ENCODE measurements at places on chromosomes 16 and 17.

GRCh38 chr17:7838090-7839075, 4.4 kb downstream of the KDM6B start:
- DNase-seq = no peak

DNA sequence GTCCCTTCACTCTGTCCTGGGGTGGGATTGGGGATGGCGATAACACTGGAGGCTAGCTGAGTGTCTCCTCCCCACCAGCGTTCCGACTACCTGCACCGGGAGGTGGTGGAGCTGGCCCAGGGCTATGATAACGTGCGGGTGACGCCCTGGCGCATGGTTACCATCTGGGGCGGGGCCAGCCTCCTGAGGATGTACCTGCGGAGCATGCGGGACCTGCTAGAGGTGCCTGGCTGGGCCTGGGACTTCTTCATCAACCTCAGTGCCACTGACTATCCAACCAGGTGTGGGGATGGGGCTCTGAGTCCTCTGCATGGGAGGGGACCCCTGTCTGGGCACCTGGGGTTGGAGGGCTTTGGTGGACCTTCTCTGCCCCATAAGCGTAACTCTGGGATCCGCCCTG, 8.8 kb downstream of the XYLT2 start:
- DNase-seq = no peak

- DNase-seq = no peak
Observed at GRCh38 chr16:50309527-50310307, 43.4 kb downstream of the ADCY7 start.

DNA sequence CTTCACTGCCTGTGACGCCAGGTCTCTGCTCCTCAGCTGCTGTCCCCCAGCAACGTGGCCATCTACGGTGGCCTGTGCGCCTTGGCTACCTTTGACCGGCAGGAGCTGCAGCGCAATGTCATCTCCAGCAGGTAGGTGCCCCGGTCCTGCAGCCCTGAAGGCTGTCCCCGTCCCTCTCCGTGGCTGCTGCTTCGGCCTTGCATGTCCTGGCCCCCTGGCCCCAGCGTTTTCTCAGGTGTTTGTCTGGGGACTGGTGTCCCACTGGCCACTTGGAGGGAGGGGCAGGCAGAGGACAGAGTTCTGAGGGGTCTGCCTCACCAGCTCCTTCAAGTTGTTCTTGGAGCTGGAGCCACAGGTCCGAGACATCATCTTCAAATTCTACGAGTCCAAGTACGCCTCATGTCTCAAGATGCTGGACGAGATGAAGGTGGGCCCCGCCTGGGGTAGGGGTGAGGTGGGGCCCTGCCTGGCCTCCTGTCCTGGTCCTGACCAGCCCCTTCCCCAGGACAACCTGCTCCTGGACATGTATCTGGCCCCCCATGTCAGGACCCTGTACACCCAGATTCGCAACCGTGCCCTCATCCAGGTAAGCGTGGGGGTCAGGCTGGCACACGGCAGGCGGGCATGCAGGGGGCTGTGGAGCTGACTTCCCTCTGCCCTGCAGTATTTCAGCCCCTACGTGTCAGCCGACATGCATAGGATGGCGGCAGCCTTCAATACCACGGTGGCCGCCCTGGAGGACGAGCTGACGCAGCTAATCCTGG, 4.4 kb downstream of the GPS1 start:
- DNase-seq = no peak

- DNase-seq = no peak
Observed at GRCh38 chr16:4404247-4404966, 12.0 kb downstream of the CORO7 start.

DNA sequence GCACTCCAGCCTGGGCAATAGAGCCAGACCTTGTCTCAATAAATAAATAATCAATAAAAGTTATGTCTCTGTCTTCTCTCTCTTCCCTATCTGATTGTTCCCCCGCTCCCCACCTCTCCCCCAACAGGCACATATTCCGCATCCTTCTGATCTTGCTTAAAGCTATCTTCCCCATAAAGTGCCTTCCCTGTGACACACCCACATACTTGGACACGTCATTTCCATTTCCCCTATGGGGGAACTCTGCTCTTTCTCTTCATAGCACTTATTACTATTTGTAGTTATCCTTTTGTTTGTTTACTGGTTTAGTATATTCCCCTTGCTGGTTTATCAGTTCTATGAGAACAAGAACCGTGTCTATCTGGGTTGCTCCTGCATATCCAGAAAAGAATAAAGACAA, 14.9 kb downstream of the MYO1D start:
- DNase-seq = no peak

DNA sequence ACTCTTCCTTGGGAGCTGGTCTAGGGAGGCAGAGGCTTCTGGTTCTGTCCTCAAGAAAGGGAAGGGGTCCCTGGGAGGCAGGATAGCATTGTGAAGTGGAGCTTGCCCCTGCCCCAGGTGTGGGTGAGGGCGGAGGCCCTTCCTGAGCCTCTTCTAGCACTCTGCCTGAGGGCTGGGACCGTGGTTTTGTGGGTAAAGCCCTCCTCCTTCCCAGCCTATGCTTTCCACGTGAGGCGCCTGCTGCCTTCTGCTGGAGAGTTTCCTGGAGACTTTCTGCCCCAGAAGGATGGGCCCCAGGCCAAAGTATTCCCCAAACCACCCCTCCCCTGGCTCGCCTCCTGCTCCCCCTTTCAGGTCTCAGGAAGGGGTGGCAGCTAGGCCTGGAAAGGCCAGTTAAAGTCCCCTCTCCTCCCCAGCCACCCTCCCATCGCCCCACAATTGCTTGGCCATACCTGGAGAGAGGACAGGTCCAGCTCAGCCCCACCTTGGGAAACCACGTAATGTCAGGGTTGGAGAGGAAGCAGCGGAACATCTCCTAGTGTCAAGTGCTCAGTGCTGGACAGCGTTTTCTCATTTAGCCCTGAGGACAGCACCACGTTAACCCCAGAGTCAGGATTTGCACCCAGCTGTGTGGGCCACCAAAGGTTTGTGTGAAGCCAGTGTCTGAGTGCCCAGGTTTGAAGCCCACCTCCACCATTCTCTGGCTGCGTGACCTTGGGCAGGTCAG, 5.6 kb downstream of the SBK1 start:
- no peak for DNase-seq

- DNase-seq = no peak
Observed at GRCh38 chr16:85005285-85006069, 5.9 kb downstream of the ZDHHC7 start.

GRCh38 chr16:23960081-23960885, 124.5 kb downstream of the PRKCB start:
- no peak for DNase-seq

DNA sequence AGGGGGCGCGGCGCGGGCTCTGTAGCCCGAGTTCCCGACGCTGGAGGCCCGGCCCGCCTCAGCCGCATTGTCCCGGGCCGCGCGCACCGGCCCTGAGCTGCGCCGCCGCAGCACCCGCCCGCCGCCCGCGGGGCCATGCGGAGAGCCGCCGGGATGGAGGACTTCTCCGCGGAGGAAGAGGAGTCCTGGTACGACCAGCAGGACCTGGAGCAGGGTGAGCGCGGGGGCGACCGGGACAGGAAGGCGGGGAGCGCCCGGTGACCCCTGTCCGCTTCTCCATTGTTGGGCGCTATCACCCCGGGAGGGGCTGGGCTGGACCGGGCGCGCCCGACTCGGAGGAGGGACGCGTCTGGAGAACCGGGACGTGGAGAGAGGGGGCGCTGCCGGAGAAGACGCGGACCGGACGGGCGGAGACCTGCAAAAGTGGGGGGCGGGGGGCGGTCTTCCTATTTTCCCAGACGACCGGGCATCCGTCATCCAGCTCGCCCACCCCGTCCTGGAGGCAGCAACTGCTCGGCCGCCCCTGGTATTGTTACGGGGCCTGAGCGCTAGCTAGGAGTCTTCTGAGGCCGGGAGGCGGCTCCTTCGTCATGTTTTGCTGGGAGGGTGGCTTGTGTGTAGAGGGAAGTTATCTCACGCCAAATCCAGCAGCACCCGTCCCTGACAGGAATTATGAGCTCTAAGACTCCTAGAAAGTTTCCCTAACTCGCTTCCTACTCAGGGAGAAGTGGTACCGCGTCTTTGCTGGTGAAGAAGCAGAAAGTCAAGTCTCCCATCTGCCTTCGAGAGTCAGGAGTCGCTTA, 678 bp downstream of the CDR2L start:
- DNase-seq = peak; percentile 20

- peak; percentile 36 for DNase-seq
Observed at GRCh38 chr16:71883849-71884638, at the start of gene ZNF821. Gene ZNF821 (minus strand): TSS chr16:71884182. CDS start chr16:71879946, 4,236 bp downstream.

DNA sequence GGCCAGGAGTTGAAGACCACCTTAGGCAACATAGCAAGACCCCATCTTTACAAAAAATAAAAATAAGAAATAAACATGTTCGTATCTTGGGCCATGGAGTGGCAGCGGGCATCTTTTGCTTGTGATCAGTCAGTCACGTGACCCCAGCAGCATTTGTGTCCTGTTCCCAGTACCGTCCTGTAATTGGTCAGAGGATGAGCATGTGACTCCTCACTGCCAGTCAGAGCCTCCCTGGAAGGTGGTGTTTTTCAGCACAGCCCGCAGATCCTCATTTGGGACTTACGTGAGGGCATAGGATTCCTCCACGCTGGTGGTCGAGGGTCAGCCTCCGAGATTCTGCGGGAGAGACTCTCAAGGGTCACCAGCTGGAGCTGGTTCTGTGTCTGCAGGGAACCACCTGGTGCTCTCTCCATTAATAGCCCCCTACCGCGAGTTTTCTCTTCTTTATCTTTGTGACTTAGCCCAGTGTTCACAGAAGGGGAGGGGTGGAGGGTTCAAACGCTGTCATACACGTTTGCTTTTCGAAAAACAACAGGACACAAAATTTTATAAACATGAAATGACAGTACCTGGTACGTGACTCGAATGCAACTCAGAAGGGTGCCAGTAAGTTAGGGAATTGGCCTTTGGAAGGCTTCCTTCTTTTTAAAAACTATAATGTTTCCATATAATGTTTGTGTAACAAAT, 17.2 kb downstream of the MRC2 start:
- DNase-seq = no peak

- peak; percentile 45 for DNase-seq
Observed at GRCh38 chr16:48385253-48386150, at the start of gene SIAH1. Gene SIAH1 (minus strand): TSS chr16:48385413. CDS start chr16:48362428, 22,985 bp downstream.
